ENCODE measurements at places on chromosomes 16 and 17. TPM values are rescaled to one million over a fixed set of nuclear protein-coding genes. Genes with fewer than 3 reads are reported as not detected.

Gene SLC5A11
- total RNA-seq, result not detected

Gene TBC1D3D
- total RNA-seq, result not detected

Gene YBX2
- 1.2 TPM for total RNA-seq

Gene DNAAF1
- 0.97 TPM for total RNA-seq

Gene HOXB9
- not detected for total RNA-seq

Gene HOXB5
- 0.39 TPM for total RNA-seq

Gene INCA1
- total RNA-seq, result 1.4 TPM

Gene CCDC144A
- 16.9 TPM for total RNA-seq

Gene SEZ6L2
- total RNA-seq, result 13.5 TPM

- no peaks in the 10 kb centered on the region for H3K36me3 ChIP-seq
- no peaks in the 10 kb centered on the region for H3K27me3 ChIP-seq
- no peak overlapping the region for H3K4me3 ChIP-seq
- peak; percentile 38 for DNase-seq
Observed at GRCh38 chr16:11632455-11632939, 35.8 kb upstream of the SNN start.

DNA sequence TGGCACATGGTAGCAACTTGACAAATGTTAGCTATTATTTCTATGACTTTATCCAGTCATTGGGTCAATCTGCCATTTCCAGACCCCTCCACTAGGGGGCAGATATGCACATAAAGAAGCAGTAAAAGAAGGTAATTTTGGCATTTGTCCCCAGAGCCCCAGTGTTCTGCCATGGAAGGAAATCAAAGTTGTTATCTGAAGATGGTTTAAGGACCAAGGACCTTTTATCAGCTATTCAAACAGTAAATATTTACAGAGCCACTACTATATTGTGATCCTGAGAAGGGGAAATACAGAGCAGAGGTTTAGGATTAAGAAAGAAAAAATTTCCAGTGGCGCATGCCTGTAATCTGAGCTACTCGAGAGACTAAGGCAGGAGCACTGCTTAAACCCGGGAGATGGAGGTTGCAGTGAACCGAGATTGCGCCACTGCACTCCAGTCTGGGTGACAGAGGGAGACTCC, 20.0 kb downstream of the TRAF4 start:
- no peaks in the 10 kb centered on the region for H3K27me3 ChIP-seq
- peaks cover 18% of the 10 kb centered on the region for H3K36me3 ChIP-seq
- peak overlapping the region; percentile 59 for H3K27ac ChIP-seq
- no peak for DNase-seq
- no peak overlapping the region for H3K4me3 ChIP-seq

DNA sequence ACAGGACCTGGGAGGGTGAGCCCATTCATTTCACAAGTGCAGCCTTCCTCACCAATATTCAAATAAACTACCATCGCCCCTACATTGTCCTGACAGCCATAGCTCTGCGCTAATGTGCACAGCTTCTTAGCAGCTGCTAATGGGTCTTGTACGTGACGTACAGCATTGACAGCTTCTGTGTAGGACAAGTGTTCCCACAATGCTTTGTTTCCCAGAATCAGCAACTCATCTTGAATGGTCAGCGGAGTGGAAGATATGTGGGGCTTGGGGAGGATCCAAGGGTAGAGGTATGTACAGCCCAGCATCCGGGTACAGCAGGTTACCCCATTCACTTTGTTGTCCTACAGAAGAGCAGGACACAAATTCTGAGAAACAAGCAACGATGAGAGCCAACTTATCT, 23.7 kb downstream of the MARVELD3 start:
- no peak overlapping the region for H3K27ac ChIP-seq
- H3K36me3 ChIP-seq, result no peaks in the 10 kb centered on the region
- no peaks in the 10 kb centered on the region for H3K4me1 ChIP-seq
- no peak for DNase-seq
- no peaks in the 10 kb centered on the region for H3K27me3 ChIP-seq

- DNase-seq, result no peak
- peak overlapping the region; percentile 70 for H3K27ac ChIP-seq
- H3K4me1 ChIP-seq, result peaks cover 19% of the 10 kb centered on the region
- no peaks in the 10 kb centered on the region for H3K36me3 ChIP-seq
Observed at GRCh38 chr16:10738231-10739077, 5.2 kb upstream of the NUBP1 start.

GRCh38 chr16:66714654-66715307, 18.2 kb upstream of the CMTM4 start:
- H3K4me3 ChIP-seq, result no peak overlapping the region
- peaks cover 7% of the 10 kb centered on the region for H3K36me3 ChIP-seq
- DNase-seq, result no peak
- no peaks in the 10 kb centered on the region for H3K4me1 ChIP-seq
- H3K27me3 ChIP-seq, result no peaks in the 10 kb centered on the region

DNA sequence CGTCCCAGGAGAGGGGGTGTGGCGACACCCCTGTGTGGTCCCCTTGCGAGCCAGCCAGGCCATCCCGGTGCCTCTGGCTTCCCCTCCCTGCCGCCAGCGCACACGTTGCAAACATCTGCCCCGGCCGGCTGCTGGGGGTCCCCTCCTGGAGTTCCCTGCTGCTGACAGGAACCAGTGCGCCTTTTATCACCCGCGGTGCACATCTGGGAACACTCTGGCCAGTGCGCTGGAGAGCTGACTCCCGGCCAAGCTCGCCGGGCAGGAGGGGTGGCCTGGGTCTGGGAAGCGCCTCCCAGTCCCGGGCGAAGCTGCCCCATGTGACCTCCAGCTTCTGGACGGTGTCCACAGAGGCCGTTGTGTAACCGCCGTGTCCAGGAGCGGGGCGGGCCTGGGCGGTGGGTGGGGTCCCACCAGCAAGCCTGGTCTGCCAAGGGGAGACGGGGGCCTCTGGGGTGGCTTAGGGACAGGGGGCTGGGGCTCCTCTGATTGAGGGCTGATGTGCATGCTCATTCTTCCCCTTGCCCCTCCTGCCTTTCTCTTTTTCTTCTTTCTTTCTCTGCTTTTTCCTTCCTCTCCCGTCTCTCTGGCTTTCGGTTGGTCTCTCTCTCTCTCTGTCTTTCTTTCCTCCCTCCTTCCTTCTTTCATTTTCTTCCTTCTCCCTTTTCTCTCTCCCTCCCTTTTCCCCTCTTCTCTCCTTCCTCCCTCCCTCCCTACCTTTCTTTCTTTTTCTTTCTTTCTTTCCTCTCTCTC, 25.2 kb upstream of the CIBAR2 start:
- DNase-seq, result peak; percentile 95
- H3K27ac ChIP-seq, result peak overlapping the region; percentile 89
- no peaks in the 10 kb centered on the region for H3K36me3 ChIP-seq

- peak overlapping the region; percentile 76 for H3K27ac ChIP-seq
- H3K36me3 ChIP-seq, result no peaks in the 10 kb centered on the region
- H3K27me3 ChIP-seq, result no peaks in the 10 kb centered on the region
- H3K4me3 ChIP-seq, result no peak overlapping the region
- peaks cover 67% of the 10 kb centered on the region for H3K4me1 ChIP-seq
Observed at GRCh38 chr16:4347765-4348509, 3.2 kb downstream of the PAM16 start.

- H3K27ac ChIP-seq, result peak overlapping the region; percentile 45
- peaks cover 7% of the 10 kb centered on the region for H3K4me1 ChIP-seq
- H3K27me3 ChIP-seq, result no peaks in the 10 kb centered on the region
- no peak for DNase-seq
- no peaks in the 10 kb centered on the region for H3K36me3 ChIP-seq
Observed at GRCh38 chr17:8941520-8941919, 24.0 kb downstream of the PIK3R5 start.

GRCh38 chr16:77271532-77272426, 72.6 kb downstream of the SYCE1L start:
- no peak for DNase-seq
- no peaks in the 10 kb centered on the region for H3K27me3 ChIP-seq
- no peak overlapping the region for H3K4me3 ChIP-seq
- no peaks in the 10 kb centered on the region for H3K4me1 ChIP-seq

- no peak overlapping the region for H3K4me3 ChIP-seq
- H3K27ac ChIP-seq, result no peak overlapping the region
- H3K4me1 ChIP-seq, result no peaks in the 10 kb centered on the region
- no peaks in the 10 kb centered on the region for H3K36me3 ChIP-seq
Observed at GRCh38 chr17:44999433-44999832, 31.3 kb upstream of the C1QL1 start.

DNA sequence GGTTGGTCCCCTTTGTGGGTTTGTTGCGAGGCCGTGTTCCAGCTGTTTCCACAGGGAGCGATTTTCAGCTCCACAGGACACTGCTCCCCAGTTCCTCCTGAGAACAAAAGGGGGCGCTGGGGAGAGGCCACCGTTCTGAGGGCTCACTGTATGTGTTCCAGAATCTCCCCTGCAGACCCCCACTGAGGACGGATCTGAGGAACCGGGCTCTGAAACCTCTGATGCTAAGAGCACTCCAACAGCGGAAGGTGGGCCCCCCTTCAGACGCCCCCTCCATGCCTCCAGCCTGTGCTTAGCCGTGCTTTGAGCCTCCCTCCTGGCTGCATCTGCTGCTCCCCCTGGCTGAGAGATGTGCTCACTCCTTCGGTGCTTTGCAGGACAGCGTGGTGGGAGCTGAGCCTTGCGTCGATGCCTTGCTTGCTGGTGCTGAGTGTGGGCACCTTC, 27.3 kb upstream of the STH start:
- H3K4me3 ChIP-seq, result no peak overlapping the region
- H3K36me3 ChIP-seq, result no peaks in the 10 kb centered on the region
- H3K27me3 ChIP-seq, result no peaks in the 10 kb centered on the region
- peaks cover 9% of the 10 kb centered on the region for H3K4me1 ChIP-seq
- no peak for DNase-seq
- H3K27ac ChIP-seq, result no peak overlapping the region

- H3K36me3 ChIP-seq, result no peaks in the 10 kb centered on the region
- H3K4me3 ChIP-seq, result no peak overlapping the region
- DNase-seq, result no peak
- H3K27ac ChIP-seq, result no peak overlapping the region
- no peaks in the 10 kb centered on the region for H3K27me3 ChIP-seq
Observed at GRCh38 chr17:65346166-65346565, 209.0 kb downstream of the RGS9 start.
